ENCODE measurements at places on chromosomes 7 and 10. TPM values are rescaled to one million over a fixed set of nuclear protein-coding genes. Genes with fewer than 3 reads are reported as not detected.

DNA sequence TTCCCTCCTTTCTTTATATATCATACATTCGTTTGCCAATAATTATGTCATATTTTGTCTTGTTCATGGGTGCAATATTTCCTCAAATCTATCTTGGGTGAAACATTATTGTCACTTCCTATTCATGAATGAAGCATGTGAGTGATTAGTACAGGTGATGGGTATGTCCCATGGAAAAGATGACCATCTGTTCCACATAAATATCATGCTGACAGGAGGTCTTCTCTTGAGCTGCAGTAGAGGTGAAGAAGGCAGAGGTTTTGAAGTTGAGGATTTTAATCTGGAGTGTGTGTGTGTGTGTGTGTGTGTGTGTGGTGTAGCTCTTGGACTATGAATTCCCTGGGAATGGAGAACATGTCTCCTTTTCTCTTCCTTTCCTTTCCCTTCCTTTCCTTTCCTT, 350.5 kb upstream of the CHRM2 start:
- no peak for DNase-seq

The PNLIPRP1 gene
- not detected for total RNA-seq

The ASB4 gene
- total RNA-seq: not detected

- peak; percentile 20 for DNase-seq
These were observed 683.2 kb upstream of the IGFBP3 start for GRCh38 chr7:46604241-46604661.

- DNase-seq: no peak
These were observed 36.5 kb downstream of the XPNPEP1 start for GRCh38 chr10:109886781-109887140.

The FAM180A gene
- total RNA-seq: not detected

The CLCN1 gene
- not detected for total RNA-seq

DNA sequence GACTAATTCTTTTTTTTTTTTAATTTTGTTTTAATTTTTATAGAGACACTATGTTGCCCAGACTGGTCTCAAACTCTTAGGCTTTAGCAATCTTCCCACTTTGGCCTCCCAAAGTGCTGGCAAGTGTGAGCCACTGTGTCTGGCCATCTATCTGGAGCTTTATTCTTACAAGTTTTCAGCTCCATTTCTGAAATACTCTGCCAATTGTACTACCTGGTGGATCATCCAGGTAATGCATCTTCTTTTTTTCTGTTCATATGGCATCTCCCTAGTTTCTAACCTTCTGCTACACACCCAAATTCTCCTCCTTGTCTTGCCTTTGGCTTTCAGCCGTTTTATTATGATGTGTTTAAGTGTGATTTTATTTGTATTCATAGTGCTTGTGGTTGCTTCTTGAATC, 40.2 kb downstream of the ZNF365 start:
- no peak for DNase-seq

GRCh38 chr10:74925708-74926107, 99.3 kb downstream of the KAT6B start:
- DNase-seq: no peak

- no peak for DNase-seq
These were observed 88.3 kb downstream of the ARMH3 start for GRCh38 chr10:101967713-101968112.

DNA sequence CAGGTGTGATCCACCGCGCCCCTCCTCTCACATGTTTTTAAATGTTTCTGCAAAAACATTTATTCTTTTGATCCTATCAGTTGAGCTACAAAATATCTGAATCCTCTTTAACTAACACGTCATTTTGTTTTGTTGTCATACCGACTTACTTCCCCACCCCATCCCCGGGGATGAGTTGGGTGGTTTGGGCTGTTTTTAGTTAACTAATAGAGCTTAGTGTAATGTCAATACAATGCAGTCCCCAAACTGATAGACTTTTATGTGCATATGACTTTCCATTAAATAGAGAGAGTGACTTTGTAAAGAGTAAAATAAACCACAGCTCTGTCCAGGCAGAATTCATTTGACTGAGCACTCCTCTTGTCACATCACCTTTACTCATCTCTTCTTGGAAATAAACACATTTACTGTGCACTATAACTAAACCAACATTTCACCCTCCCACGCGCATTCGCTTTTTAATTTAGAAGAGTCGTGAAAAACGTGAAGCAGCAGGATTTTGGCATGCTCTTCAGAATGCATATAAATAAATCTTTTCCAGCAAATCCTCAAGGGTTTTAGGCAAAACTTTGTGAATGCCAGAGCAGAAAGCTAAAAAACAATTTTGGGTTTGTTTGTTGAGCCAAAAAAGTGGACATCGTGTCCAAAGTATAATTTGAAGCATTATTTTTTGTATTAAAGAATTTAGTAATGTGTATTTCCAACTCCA, 187.4 kb upstream of the MGMT start:
- no peak for DNase-seq

The SFTPA1 gene
- total RNA-seq: not detected

- DNase-seq: no peak
These were observed 18.0 kb downstream of the STARD3NL start for GRCh38 chr7:38195804-38196595.

GRCh38 chr7:26007510-26007909, 144.5 kb upstream of the NFE2L3 start:
- DNase-seq: no peak

DNA sequence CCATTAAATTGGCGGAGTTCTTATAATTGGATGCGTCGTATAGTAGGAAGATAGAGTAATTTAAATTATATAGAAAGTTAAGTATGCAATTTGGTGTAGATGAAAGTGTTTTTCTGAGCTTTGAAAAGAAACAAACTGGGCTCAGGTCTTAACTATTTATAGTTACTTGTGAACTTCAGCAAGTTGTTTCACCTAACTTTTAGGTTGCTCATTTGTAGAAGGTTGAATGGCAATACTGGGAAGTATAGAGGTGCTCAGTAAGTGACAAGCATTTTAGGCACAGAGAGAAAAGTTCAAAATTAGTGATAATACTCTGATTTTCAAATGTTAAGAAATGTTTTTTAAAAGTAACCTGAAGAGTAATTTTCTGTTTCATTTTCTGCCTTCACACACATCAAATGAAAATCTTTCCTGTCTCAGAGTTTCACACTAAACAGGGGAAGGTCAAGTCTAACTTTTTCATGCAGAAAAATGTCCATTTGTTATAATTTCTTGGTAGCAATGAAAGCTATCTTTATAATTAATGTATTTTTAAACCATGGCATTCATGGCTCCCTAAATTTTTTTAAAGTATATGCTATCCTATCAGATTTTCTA, 146.5 kb downstream of the PHF14 start:
- no peak for DNase-seq

- no peak for DNase-seq
These were observed 5.5 kb downstream of the SGCE start for GRCh38 chr7:94650147-94651051.

GRCh38 chr7:47690902-47691558, 109.1 kb upstream of the TNS3 start:
- no peak for DNase-seq

DNA sequence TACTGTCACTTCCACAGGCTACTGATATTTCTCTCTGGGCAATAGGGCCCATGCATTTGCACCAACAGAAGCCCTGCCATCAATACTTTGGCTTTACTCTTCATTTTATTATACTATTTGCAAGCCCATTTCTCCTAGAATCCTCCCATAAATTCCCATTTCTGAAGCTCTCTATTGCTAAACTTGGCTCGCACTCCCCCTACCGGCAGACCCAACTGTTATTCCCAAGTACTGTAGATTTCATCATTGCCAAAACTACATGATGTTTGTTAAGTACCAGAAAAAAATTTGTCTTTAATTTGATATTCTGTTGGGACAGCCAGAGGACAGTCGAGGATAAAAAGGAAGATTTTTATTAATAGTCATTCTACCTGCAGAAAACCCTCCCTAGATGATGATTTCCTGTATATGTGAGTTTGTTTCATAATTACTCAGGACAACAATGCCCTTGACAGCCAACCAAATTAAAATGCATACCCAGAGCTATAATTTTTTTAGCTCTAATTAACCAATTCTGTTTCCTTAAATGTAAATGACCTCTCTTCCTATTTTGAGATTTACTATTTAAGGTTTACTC, 298.6 kb downstream of the REEP3 start:
- DNase-seq: peak; percentile 39
